ENCODE measurements at places on chromosomes 7 and 10.

DNA sequence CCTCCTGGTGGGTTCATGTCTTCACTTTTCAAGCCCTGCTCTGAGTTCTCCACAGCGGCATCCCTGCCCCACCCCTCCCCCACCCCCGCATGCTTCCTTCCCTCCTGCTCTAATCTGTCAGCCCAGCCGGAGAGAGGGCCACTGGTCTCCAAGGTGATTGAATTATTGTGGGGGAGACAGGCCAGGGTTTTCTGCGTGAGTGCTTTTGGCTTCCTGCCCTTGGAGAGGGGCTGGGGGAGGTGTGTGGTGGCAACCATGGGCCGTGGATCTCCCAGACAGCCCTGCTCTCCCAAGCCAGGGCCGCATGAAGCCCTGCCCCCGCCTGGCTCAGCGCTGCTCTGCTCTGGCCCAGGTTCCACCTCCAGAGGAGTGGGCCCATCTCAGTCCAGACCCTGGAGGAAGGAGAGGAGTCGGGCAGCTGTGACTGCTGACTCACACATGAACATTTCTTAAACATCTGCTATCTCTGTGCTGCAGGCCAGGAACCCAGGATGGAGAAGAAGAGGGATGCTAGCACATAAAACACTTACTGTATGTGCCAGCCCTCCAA lies 109.9 kb downstream of the ZMIZ1 start:
- no peak for DNase-seq

DNA sequence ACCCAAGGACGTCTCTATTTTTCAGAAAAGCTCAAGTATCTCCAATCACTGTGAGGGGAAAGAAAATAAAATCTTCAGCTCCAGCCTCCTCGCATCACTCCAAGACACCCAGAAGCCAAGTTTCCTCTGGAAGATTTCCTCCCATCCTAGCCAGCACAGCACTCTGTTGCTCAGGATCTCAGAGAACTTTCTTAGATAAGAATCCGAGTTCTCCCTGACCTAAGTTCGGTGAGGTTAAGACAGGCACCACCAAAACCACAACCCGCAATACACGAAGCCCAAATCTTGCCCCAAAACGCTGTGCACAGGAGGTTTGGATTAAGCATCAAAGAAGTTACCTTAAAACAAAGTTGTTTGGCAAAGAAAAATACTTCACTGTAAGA lies 4.2 kb downstream of the FAM53B start:
- DNase-seq: no peak

- no peak for DNase-seq
Measured at GRCh38 chr7:7848246-7848645, 120.3 kb upstream of the GLCCI1 start.

DNA sequence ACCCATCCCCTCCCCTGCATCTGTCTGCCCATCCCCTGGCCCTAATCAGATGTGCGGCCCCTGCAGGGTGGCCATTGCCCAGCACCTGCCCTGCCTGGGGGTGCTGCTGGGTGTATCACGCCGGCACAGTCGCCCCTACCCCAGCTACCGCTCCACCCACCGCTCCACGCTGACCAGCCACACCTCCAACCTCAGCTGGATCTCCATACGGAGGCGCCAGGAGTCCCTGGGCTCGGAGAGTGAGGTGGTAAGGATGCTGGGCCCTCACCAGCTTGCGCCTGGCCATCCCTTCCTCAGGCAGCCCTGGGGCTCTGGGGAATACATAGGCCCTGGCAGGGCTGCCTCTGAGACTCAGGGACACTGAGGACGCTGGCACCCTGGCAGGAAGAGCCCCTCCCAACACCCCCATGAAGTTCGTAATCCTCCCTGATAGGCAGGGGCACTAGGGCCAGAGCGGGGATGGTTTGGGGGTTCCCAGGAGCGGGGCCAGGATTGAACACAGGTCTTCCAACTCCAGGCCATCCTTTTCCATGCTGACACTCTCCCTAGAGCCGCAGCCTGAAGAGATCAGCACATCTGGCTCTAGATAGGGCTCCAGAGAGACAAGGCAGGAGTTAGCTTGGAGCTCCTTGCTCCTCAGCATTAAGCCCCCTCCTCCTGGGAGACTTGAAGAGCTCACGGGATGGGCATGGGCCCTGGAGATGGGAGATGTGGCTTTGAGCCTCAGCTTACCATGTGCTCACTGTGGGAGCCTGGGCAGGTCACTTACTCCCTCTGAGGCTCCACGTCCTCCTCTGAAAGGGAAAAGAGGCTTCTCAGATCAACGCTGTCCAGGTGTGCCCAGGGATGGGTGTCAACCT lies 5.9 kb upstream of the LDB3 start:
- no peak for DNase-seq

DNA sequence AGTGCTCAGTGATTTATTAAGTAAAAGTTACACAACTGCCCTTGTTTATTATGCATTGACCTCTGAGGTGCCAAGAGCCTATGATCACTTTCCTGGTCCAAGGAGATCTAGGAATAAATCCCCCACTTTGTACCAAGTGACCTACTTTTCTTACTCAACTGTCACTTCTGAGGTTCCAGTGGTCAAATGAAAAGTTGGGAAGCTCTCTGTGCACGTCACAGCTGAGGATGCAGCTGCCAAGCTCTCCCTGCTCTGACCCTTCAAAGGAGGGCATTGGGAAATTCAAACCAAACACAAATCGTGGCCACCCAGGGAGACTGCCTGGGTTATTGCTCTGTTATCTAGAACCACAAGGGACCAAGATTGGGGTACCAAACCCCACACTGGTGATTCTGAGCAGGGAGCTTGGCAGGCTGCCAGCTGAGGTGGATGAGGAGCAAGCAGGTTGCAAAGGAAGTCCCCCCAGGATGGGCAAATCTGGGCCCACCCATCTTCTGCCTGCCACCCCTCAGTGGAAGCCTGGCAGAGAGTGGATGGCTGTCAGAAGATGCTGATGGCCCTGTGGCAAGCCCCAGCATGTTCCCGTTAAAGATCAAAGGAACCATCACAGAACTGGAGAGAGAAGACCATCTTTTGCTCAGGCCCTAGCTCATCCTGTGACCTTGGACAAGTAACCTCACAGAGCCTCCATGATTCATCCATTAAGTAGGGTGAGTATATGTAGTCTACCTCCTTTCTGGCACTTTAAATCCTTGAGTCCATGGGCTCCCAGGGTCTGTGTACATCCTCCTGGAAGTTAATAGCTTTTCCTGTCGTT lies 106.8 kb downstream of the PPP1R3C start:
- DNase-seq: no peak

GRCh38 chr10:125076121-125076825 lies 84.1 kb downstream of the CTBP2 start:
- no peak for DNase-seq

Measured in stimulated activated CD8-positive, alpha-beta memory T cell treated with anti-CD3 and anti-CD28 coated beads, Interleukin-15, amount 100 ng/mL, for 1 hour (primary cell).